ENCODE measurements at places on chromosomes 1 and 21. TPM values are rescaled to one million over a fixed set of nuclear protein-coding genes. Genes with fewer than 3 reads are reported as not detected.

Gene RHD
- not detected for total RNA-seq

- no peak for DNase-seq
Measured at GRCh38 chr21:16837321-16837720, 675.5 kb upstream of the CXADR start.

DNA sequence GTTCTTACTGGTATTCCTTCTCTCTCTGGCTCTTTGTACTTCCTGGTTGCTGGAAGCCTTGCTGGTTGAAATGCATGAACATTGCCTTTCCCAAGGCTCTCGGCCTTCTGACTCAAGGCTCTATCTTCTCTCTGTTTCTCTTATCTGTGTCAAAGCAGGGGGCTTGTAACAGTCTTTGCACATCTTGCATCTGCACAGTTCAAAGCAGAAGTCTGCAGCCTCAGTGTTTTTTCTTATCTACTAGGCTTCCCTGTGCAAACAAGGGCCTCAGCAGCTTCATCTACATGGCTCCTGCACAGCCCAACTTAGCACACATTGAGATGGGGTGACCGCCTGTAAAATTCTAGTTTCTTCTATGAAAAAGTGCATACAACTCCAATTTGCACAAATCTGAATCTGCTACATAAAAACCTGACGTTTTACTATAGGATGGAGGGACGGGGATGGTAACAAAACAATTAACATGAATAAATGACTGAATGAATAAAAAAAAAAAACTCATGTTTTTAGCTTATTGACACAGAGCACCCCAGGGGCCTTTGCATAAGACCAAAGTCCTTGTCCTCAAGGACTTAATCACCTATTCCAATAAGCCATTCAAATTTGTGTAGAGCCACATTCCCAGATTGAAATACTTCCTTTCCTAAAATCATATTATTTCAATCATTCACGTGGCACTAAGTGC lies 458.3 kb downstream of the LMO4 start:
- DNase-seq: peak; percentile 52

GRCh38 chr1:174445817-174446216 lies 1.9 kb upstream of the GPR52 start:
- DNase-seq: no peak

Gene NDC1
- 23.1 TPM for total RNA-seq

DNA sequence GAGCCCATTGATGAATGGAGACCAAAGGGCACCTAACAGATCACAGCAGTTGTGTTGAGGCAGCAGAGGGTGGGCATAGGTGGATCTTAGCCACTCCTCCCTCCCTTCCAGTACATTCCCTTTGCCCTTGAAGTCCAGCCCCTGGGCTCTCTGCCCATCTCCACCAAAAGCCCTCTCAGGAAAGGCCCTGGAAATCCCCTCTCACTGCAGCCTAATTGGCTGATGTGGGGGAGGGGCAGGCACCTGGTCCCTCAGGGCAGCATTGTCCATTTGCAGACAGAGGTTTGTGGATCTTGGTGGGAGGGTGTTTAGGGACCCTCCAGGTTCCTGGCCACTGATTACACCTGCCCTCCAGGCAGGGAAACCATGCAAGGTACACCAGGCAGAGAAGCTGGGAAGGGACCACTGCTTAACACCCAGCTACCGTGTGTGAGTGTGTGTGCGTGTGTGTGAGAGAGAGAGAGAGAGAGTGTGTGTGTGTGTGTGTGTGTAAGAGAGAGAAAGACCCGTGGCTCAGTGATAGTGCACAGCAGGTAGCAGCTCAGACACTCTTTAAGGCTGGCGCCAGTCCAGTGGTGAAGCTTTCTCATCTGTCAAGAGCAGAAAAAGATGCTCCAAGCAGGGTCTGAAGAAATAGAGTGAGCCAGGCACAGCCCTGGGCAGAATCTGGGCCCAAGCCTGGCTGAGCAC lies 71.1 kb downstream of the MATN1 start:
- DNase-seq: no peak

GRCh38 chr1:118487091-118487490 lies 302.1 kb upstream of the SPAG17 start:
- DNase-seq: no peak

DNA sequence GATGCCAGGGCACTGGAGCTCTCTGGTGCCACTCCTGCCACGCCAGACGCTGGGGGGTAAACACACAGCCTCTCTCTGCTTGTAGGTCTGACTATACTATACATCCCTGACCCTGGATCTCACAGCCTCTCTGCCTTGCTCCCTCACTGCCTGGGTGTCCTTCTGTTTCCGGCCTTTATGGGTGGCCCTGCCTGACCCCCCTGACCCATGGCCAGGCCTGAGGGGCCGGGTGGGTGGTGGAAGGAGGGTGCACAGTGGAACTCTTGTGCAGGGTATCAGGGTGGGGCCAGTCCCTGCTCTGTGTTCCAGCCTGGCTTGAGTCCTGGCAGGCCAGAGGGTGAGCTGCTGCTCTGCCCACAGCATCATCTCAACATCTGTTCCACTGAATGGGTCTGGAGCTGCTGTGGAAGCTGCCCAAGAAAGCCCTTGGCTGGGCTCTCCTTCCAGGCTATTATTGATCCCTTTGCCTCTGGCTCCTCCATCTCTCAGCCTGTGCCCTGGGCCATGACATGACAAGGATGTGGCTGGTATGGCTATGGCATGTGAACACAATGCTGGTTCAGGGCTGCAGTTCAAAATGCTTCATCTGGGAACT lies 17.2 kb upstream of the SYNC start:
- DNase-seq: no peak

Gene ACTL8
- not detected for total RNA-seq

- peak; percentile 23 for DNase-seq
Measured at GRCh38 chr1:248906753-248907661, 972 bp downstream of the PGBD2 start.

DNA sequence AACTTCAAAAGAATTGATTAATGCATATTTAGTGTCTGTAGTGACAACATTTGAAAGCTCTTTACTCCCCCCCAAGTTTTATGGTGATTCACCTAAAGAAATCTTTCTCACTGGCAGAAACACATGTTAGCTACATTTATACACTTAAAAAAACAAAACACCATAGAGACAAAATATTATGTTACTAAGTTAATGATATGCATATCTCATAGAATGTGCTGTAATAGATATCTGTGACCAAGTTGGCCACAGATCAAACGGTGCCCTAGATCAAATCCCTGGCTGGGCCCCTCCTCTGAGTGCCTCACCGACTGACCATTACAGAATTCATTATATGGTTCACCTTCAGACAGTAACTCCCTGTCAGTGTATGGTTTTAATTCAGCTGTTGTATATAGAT lies 322.1 kb upstream of the LYPLAL1 start:
- DNase-seq: no peak

GRCh38 chr1:85274969-85275453 lies 1.4 kb downstream of the BCL10 start:
- peak; percentile 73 for DNase-seq

GRCh38 chr21:15160136-15160535 lies 95.3 kb upstream of the NRIP1 start:
- DNase-seq: no peak

Gene AMY1A
- total RNA-seq: not detected

- no peak for DNase-seq
Measured at GRCh38 chr1:183433703-183434102, 15.5 kb upstream of the NMNAT2 start.

DNA sequence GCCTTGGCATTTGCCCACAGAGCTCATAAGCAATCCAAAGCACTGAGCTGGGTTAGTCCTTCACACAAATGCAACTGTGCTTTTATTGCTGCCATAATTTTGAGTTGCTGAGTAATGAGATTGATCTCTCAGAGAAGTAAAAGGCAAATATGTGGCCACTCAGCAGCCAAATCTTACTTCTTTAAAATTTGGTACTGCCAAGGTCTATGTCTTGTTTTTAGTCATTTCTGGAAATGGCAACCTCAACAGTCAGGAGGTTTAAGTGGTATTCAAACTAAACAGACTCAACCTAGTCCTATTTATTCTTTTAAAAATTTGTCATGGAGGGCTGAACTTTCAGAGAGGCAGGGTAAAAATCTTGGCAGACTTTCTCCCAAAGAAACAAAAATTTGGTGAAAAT lies 216.4 kb upstream of the GJB5 start:
- no peak for DNase-seq

DNA sequence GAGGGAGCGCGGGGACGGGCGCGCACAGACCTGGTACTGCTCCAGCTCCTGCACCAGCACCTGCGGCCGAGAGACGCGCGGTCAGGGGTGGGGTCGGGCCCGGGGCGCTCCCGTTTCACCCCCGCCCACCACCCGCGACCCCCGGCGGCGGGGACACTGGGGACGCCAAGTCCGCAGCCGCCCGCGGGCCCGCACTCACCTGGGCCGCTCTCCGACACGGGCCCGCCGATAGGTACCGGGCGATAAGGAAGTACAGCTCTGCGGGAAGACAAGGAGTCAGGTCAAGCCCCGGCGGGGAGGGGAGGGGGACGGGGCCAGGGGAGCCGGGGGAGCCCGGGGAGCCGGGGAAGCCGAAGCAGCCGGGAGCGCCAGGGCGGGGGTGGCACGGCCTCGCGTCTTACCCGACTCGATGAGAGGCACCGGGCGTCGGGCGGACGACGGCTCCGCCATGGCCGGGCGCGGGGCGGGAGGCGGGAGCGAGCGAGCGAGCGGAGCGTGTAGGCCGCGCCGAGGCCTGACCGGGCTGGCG lies 326 bp downstream of the BRWD1 start:
- DNase-seq: no peak

Gene FAM72D
- 0.24 TPM for total RNA-seq

Gene PLA2G2D
- total RNA-seq: not detected

DNA sequence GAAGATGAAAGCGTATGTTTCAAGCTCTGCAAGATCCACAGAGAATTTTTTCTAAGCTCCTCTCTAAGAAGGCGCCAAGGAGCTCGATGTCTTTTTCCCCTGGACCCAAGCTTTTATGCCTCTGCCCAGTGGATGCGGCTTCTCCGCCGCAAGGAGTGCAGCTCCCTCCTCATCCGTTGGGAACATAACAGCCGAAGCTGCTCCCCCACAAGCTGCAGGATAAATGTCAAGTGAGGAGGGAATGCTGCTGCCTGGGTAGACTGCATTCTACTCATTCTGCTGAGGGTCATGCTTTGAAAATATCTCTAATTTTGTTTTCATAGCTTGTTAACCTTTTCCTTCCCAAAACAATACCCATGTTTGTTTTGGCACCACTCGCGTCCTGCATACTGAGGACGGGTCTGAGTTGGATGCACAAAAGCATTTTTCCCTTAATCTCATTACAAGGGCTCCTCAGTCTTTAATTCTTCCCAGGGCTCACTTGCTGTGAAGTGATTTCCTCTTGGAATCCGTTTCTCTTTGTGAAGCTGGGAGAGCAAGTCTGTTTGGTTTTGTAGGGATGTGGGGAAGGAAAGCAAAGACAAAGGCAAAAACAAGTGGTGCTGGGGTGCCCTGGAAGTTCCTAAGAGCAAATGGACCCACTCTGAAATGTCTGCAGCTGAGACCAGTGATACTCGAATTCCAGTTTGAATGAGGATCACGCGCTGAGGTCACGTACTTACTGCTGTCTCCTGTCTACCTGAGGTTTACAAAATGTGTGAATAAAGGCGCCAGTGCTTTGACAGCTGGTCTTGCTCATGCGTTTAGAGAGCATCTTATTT lies 134.0 kb upstream of the IRF2BP2 start:
- peak; percentile 20 for DNase-seq

DNA sequence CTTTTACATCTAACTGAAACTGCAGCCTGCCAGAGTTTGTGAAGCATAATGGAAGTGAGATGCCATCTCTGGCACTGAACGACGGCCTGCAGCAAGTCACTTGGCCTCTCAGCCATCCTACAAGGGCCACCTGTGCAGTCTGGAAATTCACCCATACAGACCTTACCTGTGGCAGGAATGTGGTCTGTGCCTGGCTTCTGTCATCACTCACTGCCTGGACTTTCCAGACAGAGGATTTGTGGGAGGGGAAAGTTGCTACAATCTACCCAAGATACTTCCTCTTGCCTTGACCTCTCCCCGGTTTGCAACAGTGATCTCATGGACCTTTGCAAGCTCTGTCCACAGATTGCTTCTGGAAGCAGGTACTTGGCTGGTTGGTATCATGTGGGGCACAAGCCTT lies 58.4 kb upstream of the ATP1B1 start:
- peak; percentile 19 for DNase-seq

- DNase-seq: no peak
Measured at GRCh38 chr1:245869847-245870246, 637.2 kb downstream of the SMYD3 start.

DNA sequence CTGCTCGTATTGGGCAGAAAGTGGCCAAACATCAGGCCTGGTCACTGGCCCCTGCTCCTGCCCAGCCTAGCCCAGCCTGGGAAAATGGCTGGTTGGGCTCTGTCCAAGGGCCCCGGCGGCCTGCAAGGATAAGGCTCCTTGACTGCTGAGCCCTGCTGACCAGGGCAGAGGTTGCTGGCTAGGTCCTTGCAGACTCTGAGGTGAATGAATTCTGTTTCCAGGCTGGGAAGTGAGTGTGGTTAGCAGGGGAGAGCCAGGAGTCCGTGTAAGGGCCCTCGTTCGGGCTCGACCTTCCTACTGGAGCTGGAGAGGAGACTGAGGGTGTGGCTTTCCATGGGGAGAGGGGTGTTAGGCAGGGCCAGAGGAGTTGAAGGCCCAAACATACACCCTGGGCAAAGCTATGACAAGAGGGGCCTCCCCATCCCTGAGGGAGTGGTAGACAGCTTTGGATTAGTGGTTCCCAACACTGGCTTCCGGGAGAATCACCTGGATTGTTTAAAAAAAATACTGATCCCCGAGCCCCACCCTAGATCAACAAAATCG lies 20.6 kb downstream of the CSF1 start:
- DNase-seq: peak; percentile 72

Gene GPR161
- 15.9 TPM for total RNA-seq

Gene TCHH
- total RNA-seq: not detected

DNA sequence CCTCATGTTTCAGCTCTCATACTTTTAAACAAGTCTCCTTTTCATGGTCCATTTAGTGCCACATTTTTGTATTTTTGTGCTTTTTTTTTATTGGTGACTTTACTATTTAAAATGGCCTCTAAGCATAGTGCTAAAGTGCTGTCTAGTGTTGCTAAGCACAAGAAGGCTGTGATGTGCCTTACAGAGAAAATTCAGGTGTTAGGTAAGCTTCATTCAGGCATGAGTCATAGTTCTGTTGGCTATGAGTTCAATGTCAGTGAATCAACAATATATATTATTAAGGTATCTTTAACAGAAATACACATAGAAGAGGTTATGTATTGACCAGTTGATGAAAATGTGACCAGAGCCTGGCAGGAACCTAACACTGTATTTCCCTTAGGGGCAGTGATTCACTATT lies 12.8 kb upstream of the FUBP1 start:
- no peak for DNase-seq

DNA sequence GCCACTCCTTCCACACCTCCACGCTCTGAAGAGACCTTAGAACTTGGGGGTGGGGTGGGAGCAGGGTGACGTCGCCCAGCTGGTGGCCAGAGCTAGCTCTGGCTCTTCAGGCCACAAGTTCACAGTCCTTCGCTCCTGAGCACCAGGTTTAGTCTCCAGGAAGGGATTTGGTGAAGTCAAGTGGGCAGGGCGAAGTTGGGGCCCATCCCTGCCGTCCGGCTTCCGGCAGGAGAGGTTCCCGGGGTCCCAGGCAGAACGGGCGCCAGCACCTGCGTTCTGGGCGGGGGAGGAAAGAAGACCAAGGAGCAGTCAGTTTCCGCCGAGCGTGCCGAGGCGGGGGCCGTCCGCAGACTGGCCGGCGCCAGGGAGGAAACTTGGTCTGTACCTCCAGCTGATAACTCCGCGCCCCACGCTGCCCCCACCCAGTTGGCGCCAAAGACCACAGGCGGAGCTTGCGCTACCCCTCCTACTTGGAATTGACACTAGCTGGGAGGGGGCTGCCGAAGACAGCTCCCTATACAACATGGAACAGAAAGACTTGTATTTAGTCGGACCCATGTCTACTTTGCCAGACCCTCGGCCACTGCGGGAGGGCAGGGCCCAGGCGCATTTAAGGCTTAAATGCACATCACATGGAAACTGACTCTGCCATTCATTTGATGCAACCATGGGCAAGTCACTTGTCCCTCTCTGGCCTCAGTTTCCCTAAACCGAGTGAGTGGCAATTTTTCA lies 995 bp downstream of the ID3 start:
- DNase-seq: peak; percentile 73

Measured in hepatocyte (in vitro differentiated cells).